Stimulated activated CD4-positive, alpha-beta T cell treated with anti-CD3 and anti-CD28 coated beads, Interleukin-4, amount 100 ng/mL, for 24 hours (primary cell): ENCODE measurements at places on chromosomes 3 and 15.
A peak's percentile ranks its signal among the peaks of the same experiment; 100 is the strongest.

DNA sequence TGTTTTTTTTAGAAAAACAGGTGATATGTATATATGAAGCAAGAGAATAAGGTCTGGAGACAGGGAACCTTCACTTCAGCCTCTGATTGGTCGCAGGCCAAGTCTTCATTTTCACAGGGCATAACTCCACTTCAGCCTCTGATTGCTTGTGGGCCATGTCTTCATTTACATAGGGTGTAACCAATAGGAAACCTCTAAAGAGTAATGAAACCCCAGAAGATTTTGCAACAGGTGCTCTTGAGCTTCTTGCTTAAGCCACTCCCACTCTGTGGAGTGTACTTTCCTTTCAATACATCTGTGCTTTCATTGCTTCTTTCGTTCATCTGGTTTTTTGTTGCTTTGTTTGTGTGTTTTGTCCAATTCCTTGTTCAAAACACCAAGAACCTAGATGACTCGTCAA lies 22.6 kb upstream of the SCG3 start:
- DNase-seq, result no peak

DNA sequence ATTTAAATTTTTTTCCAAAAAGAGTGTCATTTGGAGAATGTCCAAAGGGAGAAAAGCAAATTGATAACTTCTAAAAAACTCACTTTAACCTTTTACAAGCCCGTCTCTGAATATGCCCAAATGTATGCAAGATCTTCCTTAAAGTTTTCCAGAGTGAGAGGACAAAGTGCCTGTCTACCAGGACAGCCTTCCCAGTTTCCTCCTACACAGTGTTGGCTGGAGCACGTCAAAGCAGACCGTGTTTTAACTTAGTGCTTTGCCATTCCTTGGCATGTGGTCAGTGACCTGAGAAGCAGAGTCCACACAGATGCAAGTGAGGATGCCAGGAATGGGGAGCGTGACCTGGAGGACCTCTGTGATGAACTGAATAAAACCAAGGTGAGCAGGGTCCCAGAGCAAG lies 245.7 kb downstream of the FAM43A start:
- DNase-seq, result no peak

DNA sequence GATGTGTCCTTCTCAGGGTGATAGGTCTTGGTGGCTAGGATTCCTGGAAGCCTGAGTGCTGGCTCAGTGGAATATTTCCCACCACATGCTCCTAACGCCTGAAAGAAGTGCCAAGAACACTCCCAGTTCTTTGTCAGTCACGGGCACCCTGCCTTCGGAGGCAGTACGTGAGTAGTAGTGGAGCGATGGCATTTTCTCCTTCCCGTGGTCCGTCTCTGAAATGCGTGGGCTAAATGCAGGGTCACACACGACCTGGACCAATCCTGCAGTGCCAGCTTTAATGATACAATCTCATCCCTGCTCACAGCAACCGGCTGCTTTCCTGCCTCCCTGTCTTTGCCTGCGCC lies 14.5 kb downstream of the H1-8 start:
- DNase-seq, result no peak

- no peak for DNase-seq
These were observed 1.7 kb upstream of the STAB1 start for GRCh38 chr3:52493232-52494017.

GRCh38 chr15:61087573-61087972 lies 141.5 kb downstream of the RORA start:
- no peak for DNase-seq

DNA sequence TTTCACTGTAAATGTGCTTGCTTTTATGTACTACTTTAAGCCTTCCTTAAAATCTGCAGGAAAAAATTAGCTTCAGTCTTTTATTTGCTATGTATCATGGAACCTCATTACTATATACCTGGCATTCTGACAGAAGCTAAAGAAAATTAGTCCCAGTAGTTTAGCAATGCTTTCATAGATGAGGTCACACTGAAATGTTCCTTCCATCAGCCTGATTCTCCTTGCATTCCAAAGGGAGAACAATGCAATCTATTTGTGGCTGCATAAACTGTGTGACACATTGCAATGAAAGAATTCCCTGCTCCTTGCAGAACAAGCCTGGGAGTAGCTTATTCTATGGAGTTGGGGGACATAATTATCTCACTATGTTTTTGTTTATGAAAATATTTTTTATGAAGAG lies 691.5 kb upstream of the ARPP21 start:
- DNase-seq, result no peak

DNA sequence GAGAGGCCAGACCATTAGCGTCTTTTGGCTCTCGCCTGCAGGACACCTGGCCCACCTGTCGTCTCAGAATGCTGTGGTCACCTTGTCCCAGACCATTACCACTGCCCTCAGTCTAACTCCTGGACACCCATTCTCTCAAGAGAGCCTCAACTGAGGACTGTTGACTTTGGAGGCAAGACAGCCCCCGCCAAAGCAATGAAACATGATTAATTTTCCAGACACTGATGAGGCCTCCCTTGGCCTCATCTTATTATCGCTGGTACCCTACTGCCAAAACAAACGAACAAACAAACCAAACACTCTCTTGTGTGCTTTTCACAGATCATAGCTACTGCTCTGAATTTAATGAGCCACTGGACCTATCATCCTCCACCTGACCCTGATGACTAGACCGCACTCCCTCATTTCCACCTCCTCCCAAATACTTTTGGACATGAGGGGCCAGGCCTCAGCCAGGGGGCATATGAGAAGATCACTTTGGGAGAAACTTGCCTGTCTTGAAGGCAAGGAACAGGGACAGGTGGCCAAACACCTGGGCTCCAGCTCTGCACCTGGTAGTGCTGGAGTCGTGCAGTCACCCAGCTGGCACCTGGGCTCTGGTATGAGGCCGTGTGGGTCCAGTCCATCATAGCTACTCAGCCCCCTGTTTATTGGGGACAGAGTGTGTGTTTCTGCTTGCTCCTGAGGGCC lies 27.6 kb downstream of the ALS2CL start:
- no peak for DNase-seq

- no peak for DNase-seq
These were observed 13.3 kb downstream of the PLXND1 start for GRCh38 chr3:129593230-129593594.

- DNase-seq, result no peak
These were observed 338.7 kb upstream of the IL12A start for GRCh38 chr3:159649951-159650350.

- no peak for DNase-seq
These were observed 62.2 kb downstream of the WDR76 start for GRCh38 chr15:43889042-43889441.

DNA sequence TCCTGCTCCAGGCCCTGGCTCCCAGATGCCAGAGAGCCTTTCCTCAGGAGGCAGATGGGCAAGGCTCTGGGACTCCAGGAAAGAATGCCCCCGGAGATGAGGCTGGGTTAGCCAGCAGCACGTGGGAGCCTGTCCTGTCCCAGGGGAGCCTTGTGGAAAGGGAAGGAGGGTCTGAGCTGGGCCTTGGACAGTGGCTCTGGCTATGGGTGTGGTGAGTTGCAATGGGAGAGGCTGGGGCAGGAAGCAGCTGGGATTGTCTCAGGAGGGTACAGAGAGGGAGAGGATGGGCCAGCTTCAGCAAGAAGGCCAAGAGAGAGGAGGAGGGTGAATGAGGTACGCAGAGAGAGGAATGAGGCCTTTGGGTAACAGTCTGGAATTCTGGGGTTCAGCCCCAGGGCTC lies 17.4 kb upstream of the CACNA2D2 start:
- DNase-seq, result no peak

- no peak for DNase-seq
These were observed 147.6 kb downstream of the KBTBD8 start for GRCh38 chr3:67145738-67146137.

- DNase-seq, result peak; percentile 84
These were observed 6.3 kb downstream of the RPP25 start for GRCh38 chr15:74950078-74950908.

DNA sequence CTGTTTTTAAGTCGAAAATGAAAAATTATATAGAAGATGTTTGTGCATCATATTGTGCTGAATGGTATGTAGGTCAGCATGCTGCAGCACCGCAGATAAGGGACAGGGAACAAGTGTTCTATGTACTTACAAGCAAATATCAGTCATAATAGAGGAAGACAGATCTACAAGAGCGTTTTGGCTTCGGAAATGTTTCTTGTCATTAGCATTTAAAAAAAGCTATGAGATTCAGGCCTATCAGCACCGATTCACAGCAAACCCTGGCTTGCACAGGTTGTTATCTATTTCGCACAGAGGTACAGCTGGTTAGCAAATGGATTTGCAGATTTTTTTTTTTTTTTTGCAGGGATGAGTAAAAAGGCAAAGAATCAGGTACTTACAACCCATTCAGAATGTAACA lies 204.2 kb upstream of the TBC1D5 start:
- no peak for DNase-seq

DNA sequence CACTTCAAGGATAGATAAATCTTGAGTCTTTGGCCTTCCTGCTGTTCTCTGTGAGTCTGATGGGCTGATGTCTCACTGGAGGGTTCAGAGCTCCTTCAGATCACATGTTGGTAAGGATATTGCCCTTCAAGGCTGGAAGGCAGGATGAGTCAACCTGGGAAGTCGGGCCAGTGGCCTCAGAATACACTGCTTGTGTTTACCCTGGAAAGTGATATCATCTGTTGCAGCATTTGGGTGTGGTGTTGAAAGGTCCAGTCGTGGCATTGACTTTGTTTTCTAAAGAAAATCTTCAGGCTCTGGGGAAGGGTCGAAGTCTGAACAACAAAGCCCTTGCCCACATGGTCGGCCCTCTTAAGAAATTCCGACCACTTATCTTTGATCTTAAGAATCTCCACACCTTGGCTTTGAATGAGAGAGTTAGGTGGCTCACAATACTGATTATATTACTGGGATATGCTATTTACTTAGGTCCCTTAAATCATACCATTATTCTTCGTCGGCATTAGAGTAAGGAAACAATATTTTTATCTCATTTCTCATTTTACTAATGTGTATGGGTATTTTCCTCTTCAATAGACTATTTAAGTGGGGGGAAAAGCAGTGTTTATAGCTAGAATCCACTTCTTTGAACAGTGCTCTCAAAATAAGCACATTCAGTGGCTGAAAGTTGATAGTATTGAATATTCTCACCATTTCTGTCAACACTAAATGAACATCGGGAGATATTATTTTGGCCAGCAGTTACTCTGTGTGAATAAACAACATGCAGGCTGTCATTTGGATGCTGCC lies 303.9 kb upstream of the RASGRP1 start:
- no peak for DNase-seq

- DNase-seq, result no peak
These were observed 101.6 kb downstream of the MOBP start for GRCh38 chr3:39569095-39569494.

DNA sequence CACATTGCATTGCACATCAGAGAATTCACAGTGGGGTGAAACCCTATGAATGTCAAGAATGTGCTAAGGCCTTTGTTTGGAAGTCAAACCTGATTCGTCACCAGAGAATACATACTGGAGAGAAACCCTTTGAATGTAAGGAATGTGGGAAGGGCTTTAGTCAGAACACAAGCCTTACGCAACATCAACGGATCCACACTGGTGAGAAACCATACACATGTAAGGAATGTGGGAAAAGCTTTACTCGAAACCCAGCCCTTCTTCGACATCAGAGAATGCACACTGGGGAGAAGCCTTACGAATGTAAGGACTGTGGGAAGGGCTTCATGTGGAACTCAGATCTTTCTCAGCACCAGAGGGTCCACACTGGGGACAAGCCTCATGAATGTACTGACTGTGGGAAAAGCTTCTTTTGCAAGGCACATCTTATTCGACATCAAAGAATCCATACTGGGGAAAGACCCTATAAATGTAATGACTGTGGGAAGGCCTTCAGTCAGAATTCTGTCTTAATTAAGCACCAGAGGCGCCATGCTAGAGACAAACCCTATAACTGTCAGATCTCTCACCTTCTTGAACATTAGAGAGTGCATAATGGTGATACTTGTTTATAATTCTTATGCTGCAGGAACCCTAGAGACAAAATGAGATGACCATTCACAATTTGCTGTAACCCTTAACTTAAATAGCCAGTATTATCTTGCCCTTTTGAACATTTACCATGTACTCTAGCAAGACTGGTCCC lies 9.0 kb downstream of the ZNF662 start:
- no peak for DNase-seq

- peak; percentile 37 for DNase-seq
These were observed 83.7 kb downstream of the ETV5 start for GRCh38 chr3:186025161-186025560.

DNA sequence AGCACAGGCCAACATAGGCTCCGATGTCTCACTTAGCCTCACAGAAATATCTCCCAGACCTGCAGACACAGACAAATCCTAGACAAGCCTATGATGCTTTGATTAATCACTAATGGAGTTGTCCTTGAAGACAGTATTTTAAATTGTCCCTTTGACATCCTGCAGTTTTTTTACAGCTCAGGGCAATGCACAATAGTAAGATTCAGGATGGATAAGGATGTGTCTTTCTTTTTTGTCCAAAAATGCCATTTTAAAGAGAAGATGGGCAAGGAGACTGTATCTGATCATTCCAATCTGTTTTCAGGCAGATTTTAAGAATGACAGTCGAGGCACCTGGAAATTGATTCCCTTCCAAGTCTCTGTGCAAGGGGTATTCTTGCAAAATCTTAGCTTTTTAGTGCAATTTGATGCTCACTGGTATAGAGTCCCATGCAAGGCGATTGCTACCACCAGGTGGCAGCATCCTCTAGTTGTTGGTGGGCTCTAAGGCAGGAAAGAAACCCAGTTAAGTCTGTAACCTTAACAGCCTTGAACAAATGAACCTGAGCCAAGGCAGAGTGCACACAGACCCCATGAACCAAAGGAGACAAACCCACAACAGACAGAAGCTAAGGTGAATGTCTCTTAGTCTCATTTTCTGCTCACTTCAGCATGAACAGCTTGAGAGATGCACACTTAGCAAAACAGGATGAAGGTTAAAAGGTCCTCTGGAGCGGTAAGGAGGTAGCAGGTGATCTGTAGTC lies 51.2 kb upstream of the MINAR1 start:
- peak; percentile 82 for DNase-seq

DNA sequence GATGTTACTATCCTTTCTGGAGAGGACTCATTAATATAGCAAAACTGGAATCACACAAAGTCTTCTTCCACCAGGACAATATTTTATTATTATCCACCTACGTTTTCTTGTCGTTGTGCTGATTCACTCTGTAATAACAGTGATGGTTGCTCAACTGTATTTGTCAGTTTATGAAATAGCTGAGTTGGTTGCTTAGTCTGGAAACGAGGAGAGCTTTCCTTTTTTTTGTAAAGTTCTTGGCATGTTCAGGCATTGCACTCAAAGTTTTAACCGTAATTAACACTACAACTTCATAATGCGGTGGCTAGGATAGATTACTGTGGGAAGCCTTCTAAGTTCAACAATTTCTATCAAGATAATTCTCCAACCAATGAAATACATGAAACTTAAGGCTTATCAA lies 131.2 kb downstream of the RAP2B start:
- no peak for DNase-seq
